ENCODE measurements at places on chromosomes 4 and X.

DNA sequence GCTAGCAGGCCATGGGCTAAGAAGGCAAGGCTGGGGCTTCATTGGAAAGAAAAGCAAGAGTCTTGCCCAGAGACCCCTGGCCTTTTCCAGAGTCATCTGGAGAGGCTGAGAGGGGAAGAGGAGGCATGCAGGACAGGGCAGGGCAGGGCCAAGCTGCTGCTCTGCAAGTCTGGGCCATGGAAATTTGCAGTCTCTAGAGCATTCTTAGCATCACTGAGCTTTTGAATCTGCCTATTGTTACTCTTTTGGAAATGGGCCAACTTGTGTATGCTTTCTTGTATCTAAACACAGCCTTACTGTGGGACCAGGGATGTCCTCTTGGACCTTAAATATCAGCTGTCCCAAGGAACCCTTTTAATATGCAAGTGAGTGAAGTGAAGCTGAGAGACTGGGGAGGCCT is 560.5 kb downstream of the MID1IP1 start:
- DNase-seq: no peak

- no peak for DNase-seq
Observed at GRCh38 chrX:134684956-134685355, 26.7 kb upstream of the PLAC1 start.

- DNase-seq: peak; percentile 88
Observed at GRCh38 chr4:25856756-25857155, 6.0 kb downstream of the SEL1L3 start.

DNA sequence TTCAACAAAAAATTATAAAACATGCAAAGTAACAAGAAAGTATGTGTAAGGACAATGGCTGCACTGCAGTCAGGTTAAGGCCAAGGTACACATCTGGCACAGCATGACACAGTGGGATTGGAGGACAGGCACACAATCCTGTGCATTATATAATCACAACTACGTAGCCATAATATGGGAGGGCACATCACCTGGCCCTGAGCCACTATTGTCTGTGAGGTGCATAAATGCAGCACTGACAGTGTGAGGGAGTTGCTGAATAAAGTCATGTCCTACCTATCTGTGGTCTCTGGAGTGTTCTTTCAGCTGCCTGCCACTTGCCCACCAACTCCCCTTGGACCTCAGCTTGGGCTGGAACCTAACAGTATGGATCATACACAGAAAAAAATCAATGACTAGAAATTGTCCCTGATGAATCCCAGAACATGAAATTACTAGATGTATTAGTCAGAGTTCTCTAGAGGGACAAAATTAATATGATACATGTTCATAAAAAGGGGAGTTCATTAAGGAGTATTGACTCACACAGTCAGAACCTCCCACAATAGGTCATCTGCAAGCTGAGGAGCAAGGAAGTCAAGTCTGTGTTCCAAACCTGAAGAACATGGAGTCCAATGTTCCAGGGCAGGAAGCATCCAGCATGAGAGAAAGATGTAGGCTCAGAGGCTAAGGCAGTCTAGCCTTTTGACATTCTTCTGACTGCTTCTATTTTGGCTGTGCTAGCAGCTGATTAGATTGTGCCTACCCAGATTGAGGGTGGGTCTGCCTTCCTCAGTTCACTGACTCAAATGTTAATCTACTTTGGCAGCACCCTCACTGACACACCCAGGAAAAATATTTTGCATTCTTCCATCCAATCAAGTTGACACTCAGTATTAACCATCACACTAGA is 46.4 kb upstream of the KCTD8 start:
- DNase-seq: no peak

DNA sequence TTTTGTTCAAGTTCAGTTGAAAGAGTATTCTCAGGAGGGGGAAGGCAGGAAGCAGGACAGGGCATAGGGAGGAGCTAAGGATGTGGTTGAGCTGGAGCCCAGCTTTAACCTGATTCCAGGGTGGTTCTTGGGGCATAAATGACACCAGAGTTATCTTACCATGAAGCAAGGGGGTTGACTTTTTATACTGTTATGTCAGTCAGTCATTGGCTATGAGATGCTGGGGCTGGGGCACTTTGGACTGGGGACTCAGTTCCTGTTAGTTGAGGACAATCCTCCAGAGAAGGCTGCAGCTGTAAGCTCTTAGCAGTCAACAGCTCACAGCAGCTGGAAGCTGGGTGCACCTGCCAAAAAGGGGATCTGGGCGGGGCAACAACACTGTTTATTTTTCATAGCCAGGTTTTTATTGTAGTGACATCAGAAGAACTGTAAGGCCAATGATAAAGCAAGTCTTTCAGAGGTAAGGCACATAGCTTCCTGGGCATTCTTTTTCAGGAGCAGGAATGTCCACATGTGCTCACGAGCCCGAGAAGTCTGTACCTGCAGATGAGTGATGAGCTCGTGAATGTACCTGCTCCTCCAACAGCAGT is 78.5 kb downstream of the MID1IP1 start:
- no peak for DNase-seq

DNA sequence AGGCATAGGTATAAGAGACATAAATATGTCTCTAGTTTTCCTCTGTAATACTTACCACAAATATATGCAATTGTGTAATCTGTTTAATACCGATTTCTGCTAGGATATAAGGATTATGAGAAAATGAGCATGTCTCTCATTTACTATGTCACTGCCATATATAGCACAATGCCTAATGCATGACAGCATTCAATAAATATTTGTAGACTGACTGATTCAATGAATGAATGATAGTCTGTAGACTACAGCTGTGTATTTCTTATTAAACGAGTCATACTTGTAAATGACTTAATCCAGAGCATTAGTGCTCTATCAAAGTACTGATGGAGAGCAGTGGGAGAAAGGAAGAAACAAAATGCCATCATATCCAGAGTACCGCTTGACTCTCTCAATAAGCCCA is 175.6 kb downstream of the PPP3CA start:
- DNase-seq: no peak

DNA sequence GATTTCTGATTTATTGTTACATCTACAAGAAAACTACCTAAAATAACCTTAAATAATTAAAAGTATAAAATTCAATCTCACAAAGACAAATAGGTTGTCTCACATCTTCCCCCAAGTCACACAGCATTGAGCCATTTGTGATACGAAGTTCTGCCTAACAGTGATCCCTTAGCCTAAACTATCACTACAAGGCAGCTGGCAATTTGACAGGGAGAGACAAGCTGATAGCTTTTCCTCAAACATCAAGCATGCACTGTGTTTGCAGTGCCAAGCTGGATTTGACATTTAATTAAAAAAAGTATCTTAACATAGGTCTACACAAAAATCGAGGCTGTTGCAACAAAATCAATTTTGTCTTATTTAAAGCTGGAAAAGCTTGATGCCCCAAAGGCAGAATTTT is 464.7 kb upstream of the TRAM1L1 start:
- no peak for DNase-seq

GRCh38 chr4:48109413-48110263 is 24.4 kb downstream of the TXK start:
- DNase-seq: peak; percentile 26

DNA sequence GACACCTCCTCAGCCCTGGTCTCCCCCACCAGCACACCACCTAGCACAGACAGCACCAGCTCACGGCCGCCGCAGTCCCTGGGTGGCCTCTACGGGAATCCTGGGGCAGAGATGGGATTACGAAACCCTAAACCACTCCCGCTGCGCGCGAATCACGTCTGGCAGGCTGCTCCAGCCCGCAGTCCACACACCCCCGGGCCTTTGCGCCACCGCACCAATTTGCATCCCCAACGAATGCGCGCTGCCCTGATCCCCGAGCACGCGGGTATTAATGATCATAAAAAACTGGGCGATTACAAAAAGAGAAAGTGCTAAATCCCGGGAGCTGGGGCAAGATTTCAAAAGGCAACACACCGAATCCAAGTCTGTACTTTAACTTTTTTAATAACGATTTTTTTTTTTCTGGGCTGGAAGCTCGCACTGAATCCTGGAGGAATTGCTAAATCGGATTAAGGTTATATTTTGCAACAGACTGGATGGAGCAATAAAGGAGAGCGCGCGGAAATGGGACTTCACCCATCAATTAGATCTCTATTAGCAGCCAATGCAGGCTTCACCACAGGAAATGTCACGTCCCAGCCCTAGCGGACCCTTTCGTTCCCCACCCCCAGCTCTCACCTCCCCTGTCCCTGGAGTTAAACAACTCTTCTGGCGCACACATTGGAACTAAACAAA is 69.8 kb upstream of the TMEM33 start:
- no peak for DNase-seq

Measured in suppressor macrophage treated with lipopolysaccharide for 4 hours (primary cell).